ENCODE measurements at places on chromosomes 2 and 18.

DNA sequence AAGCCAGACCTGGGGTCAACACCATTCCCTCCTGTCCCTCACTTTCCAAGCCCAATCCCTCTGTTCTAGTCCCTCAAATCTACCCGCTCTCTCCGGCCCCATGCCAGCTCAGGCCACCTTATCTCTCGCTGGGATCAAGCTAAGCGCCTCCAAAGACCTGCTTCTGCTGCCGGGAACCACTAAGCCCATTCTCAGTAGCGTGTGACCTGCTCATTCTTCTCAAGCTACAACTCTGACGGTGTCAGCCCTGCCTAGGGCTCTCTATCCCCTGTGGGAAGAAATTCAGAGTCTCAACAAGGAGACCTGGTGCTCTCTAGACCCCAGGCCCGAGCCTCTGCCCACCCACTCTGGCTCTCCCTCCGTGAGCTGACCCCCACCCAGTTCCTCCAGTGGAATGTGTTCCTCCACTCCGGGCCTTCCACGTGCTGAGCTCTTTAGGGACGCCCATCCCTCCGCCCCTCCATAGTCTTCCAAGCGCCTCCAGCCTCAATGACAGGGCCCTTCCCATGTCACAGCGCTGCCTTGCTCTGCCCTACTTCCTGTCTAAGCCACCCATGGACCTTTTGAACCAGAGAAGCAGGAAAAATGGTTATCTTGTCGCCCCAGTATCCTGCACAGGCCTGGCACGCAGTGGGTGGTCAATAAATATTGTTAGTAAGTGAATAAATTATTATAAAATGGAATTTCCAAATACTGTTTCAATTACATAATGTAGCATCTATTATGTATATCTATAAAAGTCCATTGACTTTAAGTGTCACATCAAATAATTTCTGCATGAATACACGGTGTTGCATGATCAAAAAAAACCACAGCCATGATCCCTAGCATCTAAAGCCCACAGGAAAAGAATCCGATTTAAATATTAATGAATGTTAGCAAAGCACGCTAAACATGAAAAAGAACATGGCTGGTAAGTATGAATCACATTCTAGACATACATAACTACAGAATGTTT is 127.6 kb downstream of the ZNF516 start:
- no peak for DNase-seq

DNA sequence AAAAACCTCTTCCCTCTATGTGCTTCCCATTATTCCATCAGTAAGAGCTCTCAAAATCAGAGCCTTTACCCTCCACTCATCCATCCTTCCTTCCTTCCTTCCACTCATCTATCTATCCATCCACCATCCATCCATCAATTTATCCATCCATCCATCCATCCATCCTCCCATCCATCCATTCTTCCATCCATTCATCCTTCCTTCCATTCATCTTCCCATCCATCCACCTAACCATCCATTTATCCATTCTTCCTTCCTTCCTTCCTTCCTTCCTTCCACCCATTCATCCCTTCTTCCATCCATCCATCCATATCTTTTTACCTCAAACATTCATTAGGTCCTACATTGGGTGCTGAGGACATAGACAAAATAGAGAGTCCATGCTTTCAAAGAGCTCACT is 19.4 kb upstream of the KCNF1 start:
- DNase-seq: no peak

GRCh38 chr2:219665926-219666325 is 38.5 kb downstream of the SLC4A3 start:
- DNase-seq: no peak

DNA sequence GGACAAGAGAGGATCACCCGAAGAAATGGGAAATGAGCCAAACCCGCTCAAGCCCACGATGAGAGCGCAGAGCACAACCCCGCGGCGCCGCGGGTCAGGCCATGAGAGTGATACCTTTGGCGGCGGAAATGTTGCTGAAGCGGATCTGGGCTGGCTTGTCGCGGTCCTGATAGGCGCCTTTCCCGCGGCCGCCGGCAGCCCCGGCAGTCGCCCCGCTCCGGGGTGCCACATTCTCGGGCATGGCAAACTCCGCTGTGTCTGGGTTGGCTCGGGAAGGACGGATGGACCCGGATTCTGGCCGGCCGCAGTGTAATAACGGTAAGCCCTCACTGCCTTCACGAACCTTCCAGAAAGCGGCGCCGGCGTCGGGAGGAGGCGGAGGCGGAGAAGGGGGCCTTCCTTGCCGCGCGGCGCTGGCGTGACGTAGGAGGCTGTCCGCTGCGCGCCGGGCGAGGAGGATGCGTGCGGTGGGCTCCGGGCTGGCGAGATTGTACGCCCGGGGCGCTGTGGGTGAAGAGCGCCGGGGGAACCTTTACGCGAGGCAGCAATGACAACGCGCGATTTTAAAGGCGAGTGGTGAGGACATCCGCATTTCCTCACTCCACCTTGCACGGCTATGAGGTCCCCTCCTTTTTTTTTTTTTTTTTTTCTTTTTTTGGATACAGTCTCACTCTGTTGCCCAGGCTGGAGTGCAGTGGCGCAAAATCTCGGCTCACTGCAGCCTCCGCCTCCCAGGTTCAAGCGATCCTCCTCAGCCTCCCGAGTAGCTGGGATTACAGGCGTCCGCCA is at the start of gene CCT4:
Gene CCT4, minus strand, starts transcription at position 390 of the 789 bp plus-strand sequence. Its CDS starts 149 bp downstream, at position 241.
- peak; percentile 85 for DNase-seq

- DNase-seq: no peak
Measured at GRCh38 chr18:55206927-55207326, 247.7 kb upstream of the CCDC68 start.

Measured in stimulated activated CD8-positive, alpha-beta memory T cell treated with anti-CD3 and anti-CD28 coated beads, Interleukin-7, amount 100 ng/mL, for 1 hour (primary cell).